ENCODE measurements at places on chromosomes 1 and 21.

GRCh38 chr1:100811808-100812207, 82.8 kb downstream of the EXTL2 start:
- DNase-seq, result peak; percentile 15

- DNase-seq, result peak; percentile 8
These were observed 141.4 kb upstream of the BEND5 start for GRCh38 chr1:48917901-48918603.

DNA sequence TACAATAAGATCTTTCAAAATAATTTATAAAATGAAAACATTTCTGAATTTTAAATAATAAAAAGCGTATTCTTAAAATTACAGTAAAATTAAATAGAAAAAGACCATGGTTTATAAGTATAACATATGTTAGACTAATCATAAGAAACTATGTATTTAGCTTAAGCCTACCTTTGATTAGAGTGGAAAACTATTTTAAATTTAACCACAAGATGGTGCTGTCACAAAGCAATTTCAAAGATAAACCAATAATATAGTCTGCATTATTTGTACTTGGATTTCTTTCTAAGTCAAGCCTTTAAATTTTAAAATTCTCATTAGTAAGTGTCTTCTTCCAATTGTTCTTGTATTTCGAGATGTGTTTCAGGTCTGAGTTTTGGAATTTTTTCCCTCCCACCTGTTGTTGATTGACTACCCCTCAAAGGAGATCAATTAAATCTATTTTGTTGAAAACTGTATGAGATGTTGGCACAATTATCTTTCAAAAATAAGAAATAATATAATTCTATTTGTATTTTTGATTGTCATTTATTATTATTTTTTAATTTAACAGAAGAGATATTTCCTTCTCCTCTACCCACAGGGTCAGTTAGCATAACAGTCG, 459.8 kb downstream of the KCNT2 start:
- peak; percentile 45 for DNase-seq

- no peak for DNase-seq
These were observed 41.1 kb downstream of the CACHD1 start for GRCh38 chr1:64511044-64511443.

GRCh38 chr1:186512698-186513457, 52.0 kb upstream of the PDC start:
- DNase-seq, result no peak

DNA sequence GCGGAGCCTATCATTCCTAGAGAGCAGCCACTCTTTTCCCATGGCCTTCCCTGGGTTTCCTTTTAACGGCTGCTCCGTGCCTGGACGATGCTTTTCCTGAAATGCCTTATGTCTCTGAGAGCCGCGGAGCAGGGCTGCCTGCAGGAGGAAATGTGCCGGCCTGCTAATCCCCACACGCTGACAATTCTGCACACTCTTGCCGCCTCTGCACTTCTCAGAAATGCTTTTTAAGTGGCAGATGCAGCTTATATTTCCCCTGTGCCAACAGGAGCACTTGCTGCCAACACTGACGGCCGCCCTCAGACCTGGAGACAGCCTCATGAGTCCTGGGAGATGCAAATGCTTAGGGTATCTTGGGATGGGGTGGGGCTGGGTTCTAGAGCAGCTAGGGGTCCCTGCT, 253.2 kb downstream of the GRIK3 start:
- no peak for DNase-seq

- DNase-seq, result peak; percentile 64
These were observed 2.3 kb upstream of the LYPLAL1 start for GRCh38 chr1:219171192-219171935.

DNA sequence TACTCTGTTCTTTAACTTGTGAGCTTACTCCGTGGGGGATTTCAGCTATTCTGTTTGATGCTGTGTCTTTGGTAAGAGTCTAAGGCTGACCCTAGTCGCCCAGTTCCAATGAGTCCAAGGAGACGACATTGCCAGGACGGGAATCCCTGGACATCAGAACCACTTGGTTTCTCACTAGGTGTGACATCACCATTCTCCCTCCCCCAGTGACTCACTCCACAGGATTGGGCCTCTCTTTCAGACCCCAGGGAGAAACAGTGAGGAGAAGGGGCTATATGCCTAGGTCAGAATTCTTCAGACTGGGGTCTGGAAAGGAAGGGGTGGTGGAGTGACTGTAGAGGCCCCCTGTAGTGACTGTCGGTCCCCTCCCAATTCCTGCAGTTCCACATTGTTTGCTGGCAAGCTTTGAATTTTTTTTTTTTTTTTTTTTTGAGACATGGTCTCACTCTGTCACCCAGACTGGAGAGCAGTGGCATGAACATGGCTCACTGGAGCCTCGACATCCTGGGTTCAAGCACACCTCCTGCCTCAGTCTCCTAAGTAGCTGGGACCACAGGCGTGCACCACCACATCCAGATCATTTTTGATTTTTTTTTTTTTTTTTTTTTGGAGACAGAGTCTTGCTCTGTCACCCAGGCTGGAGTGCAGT, 21.3 kb downstream of the ALPL start:
- DNase-seq, result no peak

GRCh38 chr1:201509601-201510374, 2.9 kb upstream of the CSRP1 start:
- DNase-seq, result no peak

DNA sequence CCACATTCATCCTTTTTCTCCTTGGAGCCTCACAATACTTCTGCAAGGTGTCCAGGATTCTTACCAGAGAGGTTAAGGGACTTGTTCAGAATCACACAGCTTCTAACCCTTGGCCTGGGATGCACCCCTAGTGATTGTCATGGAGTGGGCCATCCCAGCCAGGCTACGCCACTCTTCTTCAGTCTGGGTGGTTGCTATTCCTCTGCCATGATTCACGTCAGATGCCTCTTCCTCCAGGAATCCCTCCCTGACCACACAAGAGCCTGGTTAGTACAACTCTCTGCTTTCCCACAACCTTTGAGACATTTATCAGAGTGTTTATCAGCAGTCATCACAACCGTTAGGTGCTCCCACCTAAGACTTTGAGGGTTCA, 121.8 kb downstream of the EPHB2 start:
- DNase-seq, result peak; percentile 94
